ENCODE measurements at places on chromosomes 13 and 19.

- no peak for DNase-seq
These were observed 162.1 kb downstream of the PDS5B start for GRCh38 chr13:32748305-32748704.

DNA sequence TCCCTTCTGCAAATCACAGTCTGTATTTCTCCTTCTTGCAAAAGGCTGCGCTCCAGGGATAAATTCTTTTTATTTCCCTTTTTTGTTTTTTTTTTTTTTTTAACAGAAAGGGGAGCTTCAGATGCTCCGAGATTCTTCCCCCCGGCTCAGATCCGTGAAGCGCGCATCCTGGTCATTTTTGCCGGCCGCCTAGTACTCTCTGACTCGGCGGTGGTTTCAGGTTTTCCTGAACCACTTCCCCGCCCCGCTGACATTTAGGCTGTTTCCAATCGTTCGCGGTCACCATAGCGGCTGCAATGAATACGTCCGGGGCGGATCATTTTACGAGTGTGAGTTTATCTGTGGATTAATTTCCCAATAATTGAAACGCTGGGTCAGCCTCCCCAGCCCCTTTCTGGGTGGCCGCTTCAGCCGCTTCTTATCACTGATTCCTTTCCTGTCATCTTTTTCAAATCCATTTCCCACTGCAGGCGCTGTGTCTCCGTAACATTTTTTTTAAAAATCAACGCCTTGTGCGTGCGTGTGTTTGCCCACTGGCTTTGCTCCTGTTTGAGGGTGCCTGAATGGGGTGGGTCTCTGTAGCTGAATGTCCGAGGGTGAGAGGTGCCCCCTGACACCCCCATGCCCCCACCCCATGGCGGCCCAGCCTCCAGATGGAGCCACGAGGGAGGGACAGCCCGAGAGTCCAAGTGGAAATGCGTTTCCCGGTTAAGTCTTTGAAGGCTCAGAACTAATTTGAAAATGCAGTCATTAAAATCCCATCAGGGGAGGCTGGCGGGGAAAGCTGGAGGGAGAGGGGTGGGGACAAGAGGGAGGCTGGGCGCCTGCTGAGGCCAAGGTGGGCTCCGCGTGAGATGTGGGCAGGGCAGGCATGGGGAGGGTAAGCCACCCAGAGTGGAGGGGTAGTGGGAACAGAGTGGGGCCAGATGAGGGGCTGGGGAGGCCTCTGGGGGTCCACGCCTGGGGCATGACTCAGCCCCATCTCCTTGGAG lies 10.6 kb downstream of the ONECUT3 start:
- DNase-seq = peak; percentile 24

DNA sequence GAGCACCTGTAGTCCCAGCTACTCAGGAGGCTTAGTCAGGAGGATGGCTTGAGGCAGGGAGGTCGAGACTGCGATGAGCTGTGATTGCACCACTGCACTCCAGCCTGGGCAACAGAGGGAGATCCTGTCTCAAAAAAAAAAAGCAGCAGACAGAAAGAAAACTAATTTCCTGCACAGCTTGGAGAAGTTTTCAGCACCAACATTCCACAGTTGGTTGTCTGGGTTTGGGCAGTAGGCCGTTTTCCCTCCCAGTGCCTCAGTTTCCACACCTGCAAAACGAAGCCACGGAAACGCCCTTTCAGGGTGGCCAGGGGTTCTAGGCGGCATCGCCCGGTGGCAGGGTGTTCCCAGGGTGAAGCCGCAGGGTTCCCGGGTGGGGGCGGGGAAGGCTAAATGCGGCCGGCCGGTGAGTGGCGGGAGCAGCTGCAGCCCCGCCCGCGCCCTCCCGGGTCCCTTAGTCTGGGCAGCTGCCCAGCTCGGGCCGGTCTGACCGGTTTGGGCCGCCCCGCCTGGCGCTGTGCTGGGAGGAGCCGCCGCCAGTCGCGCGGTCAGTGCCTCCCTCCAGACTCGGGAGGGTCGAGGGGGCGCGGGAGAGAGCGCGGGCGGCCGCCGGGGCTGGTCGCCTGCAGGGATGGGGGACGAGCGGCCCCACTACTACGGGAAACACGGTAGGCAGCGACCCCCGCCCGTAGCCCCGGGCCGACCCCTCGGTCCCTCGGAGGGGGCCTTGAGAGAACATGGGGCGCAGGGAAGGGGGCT lies at the start of gene SLC44A2:
SLC44A2 (plus strand) TSS at position 551 of the 759 bp plus-strand sequence; CDS start at position 632, 81 bp downstream.
- peak; percentile 77 for DNase-seq

DNA sequence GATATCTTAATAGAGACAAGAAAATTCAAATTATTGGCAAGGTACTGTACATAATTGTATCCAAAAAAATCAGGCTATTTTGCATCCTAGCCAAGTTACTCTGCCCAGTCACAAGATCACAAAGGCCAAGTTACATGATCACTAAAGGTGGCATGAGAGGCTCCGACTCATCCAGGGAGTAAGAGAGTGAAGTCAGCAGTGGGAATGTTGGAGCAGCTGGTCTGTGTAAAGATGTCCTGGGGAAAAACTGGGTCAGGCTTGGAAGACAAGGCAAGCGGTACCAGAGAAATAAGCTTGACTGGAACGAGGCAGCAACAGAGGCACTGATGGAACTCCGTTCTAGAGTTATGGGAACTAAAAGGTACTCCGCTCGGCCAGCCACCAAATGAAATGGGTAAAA lies 50.2 kb upstream of the PSG2 start:
- no peak for DNase-seq

DNA sequence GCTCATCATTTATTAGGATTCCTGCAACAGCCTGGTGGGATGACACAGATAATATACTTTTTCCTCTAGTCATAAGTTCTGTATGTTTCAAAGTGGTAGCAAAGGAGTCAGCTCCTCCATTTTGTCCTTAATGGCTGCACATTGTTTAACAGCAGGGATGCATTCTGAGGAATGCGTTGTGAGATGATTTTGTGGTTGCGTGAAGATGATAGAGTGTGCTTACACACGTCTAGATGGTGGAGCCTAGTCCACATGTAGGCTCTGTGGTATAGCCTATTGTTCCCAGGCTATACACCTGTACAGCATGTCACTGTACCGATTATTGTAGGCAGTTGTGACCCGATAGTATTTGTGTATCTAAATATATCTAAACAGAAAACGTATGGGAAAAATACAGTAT lies 4.6 kb downstream of the SMARCA4 start:
- no peak for DNase-seq

DNA sequence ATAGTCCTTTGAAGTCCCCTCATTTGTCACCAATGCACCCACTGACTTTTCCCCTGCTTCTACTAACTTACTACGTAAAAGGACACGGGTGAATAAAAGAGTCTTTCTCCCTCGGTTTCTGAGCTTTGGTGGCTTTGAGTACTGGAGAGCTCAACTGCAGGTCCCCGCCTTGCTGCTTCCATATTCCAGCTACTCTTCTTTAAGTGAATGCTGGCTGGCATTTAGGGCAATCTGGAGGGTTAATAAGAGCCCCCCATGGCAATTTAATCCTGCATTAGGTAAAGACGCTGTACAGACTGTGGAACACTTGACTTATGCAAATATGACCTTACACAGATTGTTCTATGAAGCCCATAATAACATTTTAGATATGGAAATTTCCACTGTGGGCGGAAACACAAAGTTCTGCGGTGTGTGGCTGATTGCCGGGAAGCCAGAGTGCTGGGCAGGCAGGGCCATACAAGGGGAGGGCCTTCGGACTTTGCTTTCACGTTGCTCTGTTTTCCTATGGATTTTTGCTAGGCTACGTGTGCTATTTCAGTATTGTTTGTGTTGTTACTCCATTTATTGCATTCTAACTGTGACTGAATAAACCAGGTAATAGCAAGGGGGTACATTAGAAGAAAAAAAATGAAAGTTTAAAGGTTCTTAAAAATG lies 97.5 kb downstream of the SLC10A2 start:
- DNase-seq = no peak
